ENCODE measurements at places on chromosomes 4 and X. TPM values are rescaled to one million over a fixed set of nuclear protein-coding genes. Genes with fewer than 3 reads are reported as not detected.

The XKRX gene
- 42.5 TPM for total RNA-seq

The DCHS2 gene
- 0.93 TPM for total RNA-seq

The ARX gene
- 0.15 TPM for total RNA-seq

DNA sequence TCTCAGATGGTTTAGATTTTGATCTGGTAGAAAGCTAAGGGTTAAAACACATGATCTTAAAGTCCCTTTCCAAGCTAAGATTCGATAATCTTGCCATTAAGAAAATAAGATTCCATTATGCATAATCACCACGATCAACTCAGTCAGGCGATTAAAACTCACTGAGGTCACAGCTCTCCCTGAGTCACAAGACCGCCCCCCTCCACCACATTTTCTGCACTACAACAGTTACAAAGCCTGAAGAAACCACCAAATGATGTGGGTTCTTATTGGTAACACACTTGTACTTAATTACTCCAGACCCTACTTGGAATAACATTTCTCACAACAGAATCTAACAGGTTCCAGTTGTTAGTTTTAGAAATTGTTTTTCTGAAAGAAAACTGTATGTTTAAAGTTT, 62.8 kb downstream of the SH3KBP1 start:
- H3K27me3 ChIP-seq = no peaks in the 10 kb centered on the region
- DNase-seq = no peak
- peaks cover 2% of the 10 kb centered on the region for H3K4me1 ChIP-seq
- no peak overlapping the region for H3K4me3 ChIP-seq
- H3K27ac ChIP-seq = no peak overlapping the region

DNA sequence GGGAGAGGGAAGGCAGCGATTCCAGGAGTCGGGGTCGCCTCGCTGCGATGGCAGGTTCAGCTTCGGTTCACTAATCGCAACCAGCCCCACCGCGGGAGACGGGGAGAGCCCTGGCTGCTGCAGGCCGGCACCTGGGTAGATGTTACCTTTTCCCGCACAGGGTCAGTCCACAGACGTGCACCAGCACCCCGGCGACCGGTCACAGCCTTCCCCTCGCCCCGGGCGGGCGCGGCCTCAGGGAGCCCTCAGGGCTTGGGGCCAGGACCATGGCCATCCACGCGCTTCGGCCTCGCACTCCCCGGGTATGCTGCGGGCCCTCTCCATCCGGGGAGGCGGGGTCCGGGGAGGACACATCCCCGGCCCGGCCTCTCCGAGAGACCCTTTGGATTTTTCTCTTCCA, 26.1 kb upstream of the EXOC1L start:
- H3K4me3 ChIP-seq = peak overlapping the region; percentile 9
- no peaks in the 10 kb centered on the region for H3K36me3 ChIP-seq
- no peak overlapping the region for H3K27ac ChIP-seq
- peaks cover 49% of the 10 kb centered on the region for H3K27me3 ChIP-seq
- no peak for DNase-seq
- peaks cover 4% of the 10 kb centered on the region for H3K4me1 ChIP-seq

DNA sequence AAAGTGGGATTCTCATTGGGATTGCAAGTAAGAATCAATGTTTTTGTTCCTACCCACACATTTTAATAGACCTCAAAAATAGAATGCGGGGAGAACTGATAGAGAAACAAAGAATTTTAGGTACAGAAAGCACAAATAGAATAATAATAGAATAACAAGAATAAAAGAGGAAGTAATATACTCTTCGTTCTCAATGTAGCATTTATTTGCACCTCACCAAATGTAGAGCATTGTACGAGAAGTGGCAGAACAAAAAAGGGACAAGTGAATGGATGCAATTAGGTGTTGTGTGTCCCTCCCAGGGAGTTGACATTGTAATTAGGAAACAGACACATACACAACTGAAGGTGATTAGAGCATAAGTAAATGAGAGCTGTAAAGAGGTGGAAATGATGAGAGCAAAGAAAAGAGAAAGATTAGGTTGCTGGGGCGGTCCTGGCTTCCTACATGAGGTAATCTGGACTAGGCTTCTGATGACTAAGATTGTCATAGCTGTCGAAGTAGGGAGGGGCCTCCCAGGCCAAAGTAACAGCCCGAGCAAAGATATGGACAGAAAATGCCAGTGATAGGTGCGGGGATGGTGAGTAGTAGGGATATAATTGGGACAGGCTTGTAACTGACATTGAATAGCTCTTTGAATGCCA, 10.4 kb downstream of the RAB9A start:
- no peak overlapping the region for H3K4me3 ChIP-seq
- no peaks in the 10 kb centered on the region for H3K36me3 ChIP-seq
- no peak for DNase-seq
- peaks cover 45% of the 10 kb centered on the region for H3K4me1 ChIP-seq
- H3K27ac ChIP-seq = peak overlapping the region; percentile 24
- no peaks in the 10 kb centered on the region for H3K27me3 ChIP-seq
